CD4-positive, alpha-beta T cell treated with Interleukin-15 for 1 hour (primary cell): ENCODE measurements at places on chromosomes 4 and X.

- DNase-seq: no peak
These were observed 3.7 kb downstream of the SRPX2 start for GRCh38 chrX:100647739-100648138.

DNA sequence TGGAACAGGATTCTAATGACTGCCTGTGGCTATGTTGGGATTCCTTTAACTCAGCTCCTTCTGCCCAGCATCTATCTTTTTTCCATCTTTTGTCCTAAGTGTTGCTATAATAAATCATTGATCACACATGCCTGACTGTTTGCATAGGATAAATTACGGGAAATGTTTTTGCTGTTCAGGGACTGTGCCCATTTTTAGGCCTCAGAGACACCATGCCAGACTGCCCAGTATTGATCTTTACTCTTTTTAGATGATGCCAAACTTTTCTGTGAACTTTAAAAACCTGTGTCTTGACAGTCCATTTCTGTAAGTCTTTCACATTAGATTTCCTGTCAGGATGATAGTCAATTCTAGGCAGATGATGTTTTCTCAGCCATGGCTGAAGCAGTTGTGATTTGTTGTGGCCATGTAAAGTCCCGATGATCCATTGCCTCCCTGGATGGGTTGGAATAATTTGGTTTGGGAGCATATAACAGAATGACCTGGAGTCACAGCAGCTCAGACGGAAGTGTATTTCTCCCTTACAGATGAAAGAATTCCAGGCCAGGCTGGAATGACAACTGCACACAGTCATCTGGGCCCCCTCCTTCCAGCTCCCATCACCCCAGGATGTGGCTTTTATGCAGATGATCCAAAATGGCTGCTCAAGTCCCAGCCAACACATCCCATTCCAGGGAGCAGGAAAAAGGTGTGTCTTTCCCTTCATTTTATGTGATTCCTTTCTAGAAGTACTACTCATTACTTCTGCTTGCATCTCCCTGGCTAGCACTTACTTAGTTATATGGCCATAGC, 3.4 kb downstream of the HTT-AS start:
- no peak for DNase-seq

DNA sequence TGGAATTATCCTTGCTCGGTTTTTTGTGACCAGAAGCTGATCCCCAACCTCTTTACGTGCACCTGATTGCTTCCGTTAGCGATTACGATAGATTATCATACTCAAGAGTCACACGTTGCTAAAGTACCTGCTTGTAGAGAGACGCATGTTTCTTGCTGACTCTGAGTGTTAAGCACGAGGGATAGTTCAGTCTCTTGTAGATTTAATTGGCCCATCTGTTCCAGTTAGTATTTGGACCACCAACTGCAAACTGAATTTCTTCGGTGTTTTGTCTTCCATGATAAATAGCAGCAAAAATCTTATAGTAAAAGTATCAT, 516 bp upstream of the COX18 start:
- DNase-seq: no peak

GRCh38 chr4:146952896-146953295, 7.2 kb upstream of the TTC29 start:
- DNase-seq: no peak

- no peak for DNase-seq
These were observed 169.1 kb upstream of the EPHA5 start for GRCh38 chr4:65839164-65839931.

GRCh38 chrX:29090811-29091210, 503.6 kb downstream of the IL1RAPL1 start:
- no peak for DNase-seq

DNA sequence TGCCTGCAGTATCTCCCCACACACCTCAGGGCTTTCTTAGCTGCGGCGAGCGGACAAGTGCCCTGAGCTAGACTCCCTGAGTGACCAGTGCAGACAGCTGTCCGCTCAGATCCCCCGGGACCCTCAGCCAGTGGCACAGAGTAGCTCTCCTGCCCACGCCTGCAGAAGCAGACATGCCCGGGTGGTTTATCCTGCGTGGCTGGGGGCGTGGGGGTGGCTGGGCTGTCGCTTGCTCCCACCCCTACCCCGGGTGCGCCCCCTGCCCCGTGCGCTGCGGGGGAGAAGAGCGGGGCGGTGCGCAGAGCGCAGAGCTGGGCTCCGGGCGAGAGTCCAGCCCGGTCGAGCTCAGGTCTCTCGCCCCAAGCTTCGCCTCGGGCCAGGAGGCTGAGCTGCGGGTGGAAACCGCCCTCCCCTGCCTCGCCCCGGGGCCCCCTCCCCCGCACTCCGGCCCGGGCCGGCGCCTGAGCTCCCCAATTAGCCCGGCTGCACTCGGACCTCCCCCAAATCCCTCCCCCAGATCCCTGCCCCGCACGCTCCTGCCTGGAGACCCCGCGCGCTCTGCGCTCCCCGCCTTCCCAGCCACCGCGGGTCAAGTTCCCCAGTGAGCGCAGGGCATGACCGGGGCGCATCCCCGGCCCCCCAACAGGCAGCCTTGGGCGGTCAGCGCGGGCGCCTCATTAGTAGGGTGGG, 11.7 kb upstream of the SHOX start:
- DNase-seq: no peak

DNA sequence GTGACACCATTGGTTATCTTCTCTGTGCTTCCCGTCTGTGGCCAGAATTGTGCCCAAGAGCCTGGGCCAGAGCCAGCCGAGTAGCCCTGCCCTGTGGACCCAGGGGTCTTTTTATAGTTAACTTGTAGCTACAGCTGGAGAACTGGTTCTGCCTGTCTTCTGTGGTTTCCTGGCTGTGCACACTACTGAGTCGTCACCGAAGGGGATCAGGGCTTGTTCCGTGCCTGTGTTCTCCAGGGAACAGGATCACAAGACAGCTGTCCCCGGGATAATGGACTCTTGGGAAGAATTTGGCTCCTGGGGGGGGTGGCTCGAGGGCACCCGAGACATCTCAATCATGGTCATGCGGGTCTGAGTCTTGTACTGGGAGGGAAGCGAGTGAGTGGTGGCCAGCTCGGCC, 22.1 kb upstream of the OPN1LW start:
- DNase-seq: no peak

- DNase-seq: peak; percentile 53
These were observed 36.5 kb upstream of the PPM1K start for GRCh38 chr4:88320780-88321373.

DNA sequence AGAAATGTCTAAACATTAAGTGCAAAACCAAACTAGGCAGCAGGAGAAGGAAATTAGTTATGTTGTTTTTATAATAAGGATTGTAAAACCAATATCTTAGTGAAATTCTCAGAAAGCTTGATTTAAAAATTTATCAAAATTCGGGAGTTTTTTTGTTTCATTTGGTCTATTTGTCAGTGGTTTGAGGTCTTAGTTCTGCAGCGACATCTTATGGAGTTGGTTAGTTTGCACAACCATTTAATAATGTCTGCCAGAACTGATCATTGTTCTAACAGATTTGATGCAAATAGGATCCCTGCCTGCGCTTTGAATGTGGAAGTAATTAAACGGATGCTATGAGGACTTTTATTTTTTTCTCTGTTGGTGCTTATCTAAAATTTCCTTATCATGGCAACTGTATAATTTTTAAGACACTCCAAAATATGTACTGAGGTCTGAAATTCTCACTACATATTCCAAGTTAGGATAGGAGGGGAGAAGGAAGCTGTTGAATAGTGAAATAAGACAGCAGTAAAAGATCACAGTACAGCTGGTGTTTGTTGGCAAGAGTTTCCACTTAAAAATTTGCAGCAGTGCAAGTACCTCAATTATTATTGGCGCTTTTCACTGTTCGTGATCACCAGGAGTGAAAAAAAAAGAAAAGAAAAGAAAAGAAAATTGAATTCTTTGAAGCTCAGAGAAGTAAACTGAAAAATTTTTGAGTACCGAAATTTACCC, 2521.4 kb downstream of the ARAP2 start:
- DNase-seq: no peak

DNA sequence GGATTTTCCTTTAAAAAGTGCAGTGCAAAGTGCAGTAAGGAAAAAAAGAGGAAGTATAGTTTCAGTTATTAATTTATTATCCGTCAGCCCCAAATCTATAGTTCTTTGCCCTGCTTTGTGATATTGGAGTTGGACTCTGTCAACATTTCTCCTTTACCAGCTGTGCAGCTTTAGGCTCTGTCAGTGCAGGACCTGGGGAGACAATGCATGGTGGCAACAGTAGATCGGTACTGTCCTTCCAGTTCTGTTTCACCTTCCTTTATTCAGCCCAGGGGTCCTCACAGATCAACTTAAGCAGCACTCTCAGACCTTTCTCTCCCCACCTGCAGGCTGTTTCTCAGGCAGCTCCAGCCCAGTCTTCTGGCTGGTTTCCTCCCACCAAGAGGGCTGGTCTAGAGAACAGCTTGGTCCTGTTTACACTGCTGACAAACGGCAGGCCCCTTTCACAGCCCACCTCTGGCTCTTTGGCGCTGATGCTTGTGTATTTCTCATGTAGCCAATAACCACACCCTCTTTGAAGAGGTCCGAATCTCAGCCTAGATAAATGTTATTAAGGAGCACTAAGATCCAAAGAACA, 71.6 kb downstream of the MCUB start:
- no peak for DNase-seq

GRCh38 chrX:48936429-48937053, 17.7 kb upstream of the PIM2 start:
- no peak for DNase-seq

DNA sequence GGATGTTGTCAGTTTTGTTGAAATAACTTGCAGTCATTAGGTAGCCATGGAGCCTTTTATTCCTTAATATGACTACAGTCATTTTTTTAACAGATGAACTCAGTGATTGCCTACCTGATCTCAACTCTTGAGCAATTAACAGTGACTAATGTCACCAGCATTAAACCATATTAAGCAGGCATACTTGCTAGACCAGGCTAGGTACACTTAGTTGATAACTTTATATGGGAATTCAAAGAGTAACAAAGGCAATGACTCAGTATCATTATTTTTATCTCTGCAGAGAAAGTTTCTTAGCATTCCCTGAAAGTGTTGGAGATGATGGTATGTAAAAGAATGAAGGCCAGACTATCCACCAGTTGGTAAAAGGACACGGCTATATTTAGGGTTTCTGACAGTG, at the start of gene C4orf54:
C4orf54 (minus strand) TSS at position 31 of the 400 bp plus-strand sequence. CDS start 3,180 bp downstream, outside the sequence.
- DNase-seq: no peak
